ENCODE measurements at places on chromosomes 2 and 18. TPM values are rescaled to one million over a fixed set of nuclear protein-coding genes. Genes with fewer than 3 reads are reported as not detected.

ANKRD30B gene
- total RNA-seq: not detected

GALNT14 gene
- 7.0 TPM for total RNA-seq

DTNA gene
- 55.7 TPM for total RNA-seq

TTC21B gene
- total RNA-seq: 26.4 TPM

CD28 gene
- total RNA-seq: 0.21 TPM

MPP4 gene
- not detected for total RNA-seq

- DNase-seq: no peak
Observed at GRCh38 chr2:114642166-114642770, 199.8 kb downstream of the DPP10 start.

GRCh38 chr2:8239531-8240088 lies 442.2 kb upstream of the ID2 start:
- no peak for DNase-seq

- DNase-seq: peak; percentile 52
Observed at GRCh38 chr2:171159372-171160118, 1.1 kb downstream of the TLK1 start.

- DNase-seq: no peak
Observed at GRCh38 chr2:11797846-11798245, 51.4 kb downstream of the LPIN1 start.

GRCh38 chr2:163600801-163601200 lies 135.0 kb downstream of the FIGN start:
- no peak for DNase-seq

GRCh38 chr2:197310987-197311420 lies 424 bp upstream of the ANKRD44 start:
- DNase-seq: no peak

- DNase-seq: no peak
Observed at GRCh38 chr2:203756161-203756560, 49.7 kb downstream of the CD28 start.

DNA sequence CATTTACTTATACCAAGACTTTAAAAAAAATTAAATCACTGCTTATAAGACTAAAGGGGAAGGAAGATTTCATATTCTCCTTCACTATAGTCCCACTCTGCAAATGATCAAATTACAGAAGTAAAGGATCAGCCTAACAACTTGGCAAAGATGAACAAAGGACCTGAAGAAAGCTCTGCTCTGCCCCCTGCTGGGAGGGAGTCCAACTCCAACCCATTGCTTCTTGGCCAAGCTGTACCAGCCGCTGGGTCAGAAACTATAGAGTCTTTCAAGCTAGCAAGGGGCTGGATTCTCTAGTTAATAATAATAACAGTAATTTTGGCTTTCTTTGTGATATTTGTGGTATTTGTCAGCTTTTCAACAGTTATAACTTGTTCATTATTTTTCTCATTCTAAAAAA lies 927.0 kb upstream of the CRIM1 start:
- DNase-seq: no peak

GRCh38 chr2:175135177-175135576 lies 32.8 kb downstream of the ATF2 start:
- no peak for DNase-seq

- no peak for DNase-seq
Observed at GRCh38 chr2:197079832-197080555, 153.5 kb upstream of the PGAP1 start.

DNA sequence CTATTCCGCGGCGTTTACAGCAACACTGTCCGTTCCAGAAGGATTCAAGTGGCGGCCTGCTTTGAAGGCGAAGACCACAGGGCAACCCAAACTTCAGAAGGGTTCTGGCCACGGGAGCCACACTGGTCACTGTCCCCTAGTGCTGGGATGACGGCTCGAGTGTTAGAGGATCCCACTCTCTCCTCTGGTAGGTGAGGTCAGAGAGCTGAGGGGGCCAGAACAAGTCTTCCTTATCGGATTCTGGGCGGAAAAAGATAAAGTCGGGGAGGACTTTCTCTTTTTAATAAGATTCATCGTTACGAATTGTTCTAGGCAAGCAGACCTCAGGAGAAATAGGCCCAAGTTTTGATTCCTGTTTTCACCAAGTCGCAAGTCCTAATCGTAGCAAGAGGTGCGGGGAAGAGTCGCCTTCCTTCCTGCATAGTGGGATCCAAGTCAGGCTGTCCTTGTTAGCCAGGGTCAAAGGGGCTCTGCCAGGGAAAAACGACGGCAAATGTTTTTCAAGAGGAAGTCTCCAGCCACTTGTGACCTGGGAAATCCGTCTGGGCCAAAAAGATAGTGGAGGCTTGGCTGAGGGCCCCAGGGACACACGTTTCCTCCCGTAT lies 864 bp upstream of the MYL12A start:
- peak; percentile 50 for DNase-seq

- no peak for DNase-seq
Observed at GRCh38 chr2:151665959-151666358, 68.3 kb downstream of the NEB start.

GRCh38 chr2:177633910-177634294 lies 241.3 kb downstream of the AGPS start:
- no peak for DNase-seq

- DNase-seq: no peak
Observed at GRCh38 chr2:224241812-224242211, 160.1 kb downstream of the FAM124B start.

DNA sequence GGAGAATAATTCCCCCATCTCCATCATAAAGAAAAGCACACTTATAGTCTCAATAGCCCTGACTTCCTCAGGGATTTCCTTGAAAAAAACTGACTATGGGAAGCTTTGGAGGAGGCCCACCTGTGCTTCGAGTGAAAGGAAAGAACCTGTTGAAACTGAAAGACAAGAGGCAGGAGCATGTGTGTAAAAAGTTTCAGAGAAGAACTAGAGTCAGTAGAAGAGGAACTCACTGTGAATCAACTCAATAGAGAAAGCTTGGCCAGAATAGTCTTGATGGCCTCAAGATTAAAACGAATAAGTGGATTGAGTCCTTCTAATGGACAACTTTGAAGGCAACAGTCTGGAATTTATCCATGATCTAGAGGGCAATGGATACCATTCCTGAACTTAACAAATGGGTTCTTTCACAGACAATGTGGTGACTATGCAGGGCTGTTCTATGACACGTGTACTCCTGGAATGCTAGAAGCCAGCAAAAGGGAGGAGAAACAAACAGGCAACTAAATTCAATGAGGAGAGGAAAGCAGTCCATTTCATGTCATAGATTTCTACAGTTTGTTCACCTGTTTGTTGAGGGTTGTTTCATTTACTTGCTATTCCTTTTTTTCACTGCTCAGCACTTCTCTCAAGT lies 442.3 kb downstream of the GRB14 start:
- DNase-seq: no peak

DNA sequence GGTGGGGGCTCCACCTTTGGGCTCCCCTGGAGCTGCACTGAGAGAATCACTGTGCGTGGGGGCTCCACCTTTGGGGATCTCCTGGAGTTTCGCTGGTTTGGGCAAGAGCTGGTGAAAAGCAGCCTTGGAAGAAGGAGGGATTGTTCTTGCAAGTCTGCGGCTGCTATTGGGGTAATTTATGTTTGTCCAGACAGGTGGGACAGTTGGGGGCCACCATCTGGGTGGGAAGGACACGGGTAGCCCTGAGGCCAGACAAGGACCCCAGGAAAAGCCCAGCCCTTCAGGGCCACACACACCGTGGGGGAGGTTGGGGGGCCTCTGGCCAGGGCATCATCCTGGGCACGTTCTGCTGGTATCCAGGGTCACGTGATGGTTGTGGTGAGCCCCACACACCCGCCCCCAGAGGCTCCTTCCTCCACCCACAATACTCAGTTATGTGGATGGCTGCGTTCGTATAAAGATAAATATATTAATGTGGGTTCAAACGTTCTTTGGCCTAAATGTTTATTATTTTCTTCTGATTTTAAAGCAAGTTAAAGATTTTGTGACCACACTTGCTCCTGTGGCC lies 47.7 kb downstream of the TPO start:
- no peak for DNase-seq

- no peak for DNase-seq
Observed at GRCh38 chr2:66431846-66432587, 2.9 kb upstream of the MEIS1 start.

DNA sequence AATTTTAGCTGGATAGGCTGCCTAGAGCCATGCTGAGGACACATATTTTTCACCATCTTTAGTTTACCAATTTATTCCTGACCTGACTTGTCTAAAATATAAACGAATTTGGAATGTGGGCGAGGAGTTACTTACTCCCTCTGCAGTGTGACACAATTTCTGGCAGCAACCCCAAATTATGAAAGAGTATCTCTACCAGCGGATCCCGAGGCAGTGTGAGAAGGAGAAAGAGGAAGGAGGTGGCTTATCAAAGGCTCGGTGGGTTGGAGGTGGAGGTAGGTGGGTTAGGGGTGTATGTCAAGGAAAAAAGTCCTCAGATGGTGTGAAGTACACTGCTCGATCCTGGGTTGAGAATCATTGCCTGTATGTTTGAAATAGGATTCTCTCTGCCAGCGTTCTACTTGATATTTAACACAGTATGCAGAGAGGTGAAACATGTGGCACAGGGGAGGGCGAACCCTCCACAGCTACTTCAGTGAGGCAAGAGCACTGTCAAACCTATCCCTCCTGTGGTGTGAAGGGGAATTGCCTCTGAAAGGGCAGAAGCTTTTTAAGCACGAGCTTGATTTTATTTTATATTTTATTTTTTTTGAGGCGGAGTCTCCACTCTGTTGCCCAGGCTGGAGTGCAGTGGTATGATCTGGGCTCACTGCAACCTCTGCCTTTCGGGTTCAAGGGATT lies 76.0 kb downstream of the RFTN2 start:
- peak; percentile 51 for DNase-seq

- no peak for DNase-seq
Observed at GRCh38 chr2:105571445-105571987, 172.7 kb upstream of the FHL2 start.

DNA sequence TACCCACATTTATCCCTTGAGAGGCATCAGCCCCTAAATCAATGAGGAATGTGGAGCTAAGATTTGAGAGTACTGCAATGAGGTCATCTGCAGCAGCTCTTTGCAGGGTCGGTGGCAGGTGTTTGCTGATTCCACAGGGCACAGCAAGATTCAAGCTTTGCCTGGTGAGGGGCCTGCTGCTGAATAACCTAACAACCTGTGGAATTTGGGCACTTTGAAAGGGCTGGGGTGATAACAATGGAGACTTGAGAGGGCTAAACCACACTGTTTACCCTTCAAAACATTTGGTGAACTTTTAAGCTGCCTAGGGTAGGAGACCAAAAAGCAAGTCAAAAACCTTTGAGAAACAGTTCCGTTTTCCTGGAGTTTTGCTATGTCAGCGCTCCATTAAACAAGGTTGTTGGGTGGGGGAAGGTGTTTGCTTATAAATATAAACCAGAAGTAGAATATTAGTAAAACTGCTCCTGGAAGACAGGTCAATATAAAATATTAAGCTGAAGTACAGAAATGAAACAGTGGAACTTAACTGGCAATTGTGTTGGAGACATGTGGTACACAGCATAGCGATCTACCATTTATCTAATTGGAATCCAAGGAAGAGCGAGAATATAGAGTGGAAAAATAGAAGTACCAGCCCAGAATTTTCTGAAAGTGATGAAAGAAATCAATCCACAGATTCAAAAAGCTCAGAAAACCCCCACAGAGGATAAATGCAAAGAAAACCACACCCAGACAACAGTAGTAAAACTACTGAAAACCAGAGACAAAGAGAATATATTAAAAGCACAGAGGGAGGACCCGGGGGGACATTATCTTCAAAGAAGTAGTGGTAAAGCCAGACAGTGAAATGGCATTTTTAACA lies 15.7 kb downstream of the COPS8 start:
- no peak for DNase-seq

DNA sequence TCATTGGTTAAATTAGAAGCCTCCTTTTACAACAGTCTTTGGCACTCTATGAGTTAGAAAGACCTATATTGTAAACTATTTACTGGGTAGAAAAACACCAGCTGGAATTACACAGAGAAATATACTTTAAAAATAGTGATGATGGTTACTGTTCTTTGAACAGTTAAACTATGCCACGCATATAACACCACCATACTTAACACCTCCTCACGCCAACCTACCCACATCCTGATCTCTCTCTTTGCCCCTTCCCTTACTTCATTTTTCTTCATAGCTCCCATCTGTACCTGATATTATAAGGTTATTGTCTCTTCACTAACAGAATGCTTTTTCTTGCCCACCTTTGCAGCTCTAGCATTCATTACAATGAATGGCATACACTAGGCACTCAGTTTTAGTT lies 173.8 kb downstream of the DPP4 start:
- DNase-seq: no peak

DNA sequence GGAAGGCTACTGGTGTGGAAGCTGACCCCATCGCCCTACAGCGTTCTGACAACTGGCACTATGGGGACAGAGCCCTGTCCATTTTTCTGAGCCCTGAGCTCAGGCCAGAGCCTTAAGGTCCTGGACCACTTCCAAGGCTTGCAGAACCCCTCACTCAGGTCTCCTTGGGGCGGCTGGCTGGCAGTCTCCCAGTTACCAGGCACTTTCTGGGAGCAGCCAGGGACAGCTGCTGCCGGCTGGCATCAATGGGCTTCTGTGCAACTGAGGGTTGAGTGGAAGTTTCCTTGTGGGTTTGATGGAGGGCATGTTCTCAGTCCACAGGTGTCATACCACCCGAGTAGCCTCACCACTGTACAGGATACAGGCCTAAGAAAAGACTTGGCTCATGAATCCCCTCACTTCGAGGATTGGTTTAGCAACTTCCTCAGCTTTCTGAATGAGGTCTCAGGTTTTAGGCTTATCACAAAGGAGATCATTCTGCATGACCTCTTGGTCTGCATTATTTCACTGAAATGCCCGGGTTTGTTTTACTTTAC lies 27.4 kb upstream of the WIPF1 start:
- no peak for DNase-seq

- no peak for DNase-seq
Observed at GRCh38 chr18:51852681-51853080, 487.3 kb upstream of the DCC start.

- no peak for DNase-seq
Observed at GRCh38 chr2:231270221-231271114, 72.0 kb downstream of the ARMC9 start.

GRCh38 chr2:54570925-54571694 lies 115.0 kb downstream of the SPTBN1 start:
- no peak for DNase-seq

- no peak for DNase-seq
Observed at GRCh38 chr2:63875559-63876245, 34.0 kb downstream of the UGP2 start.

GRCh38 chr18:62617793-62618591 lies 95.2 kb downstream of the ZCCHC2 start:
- DNase-seq: no peak

DNA sequence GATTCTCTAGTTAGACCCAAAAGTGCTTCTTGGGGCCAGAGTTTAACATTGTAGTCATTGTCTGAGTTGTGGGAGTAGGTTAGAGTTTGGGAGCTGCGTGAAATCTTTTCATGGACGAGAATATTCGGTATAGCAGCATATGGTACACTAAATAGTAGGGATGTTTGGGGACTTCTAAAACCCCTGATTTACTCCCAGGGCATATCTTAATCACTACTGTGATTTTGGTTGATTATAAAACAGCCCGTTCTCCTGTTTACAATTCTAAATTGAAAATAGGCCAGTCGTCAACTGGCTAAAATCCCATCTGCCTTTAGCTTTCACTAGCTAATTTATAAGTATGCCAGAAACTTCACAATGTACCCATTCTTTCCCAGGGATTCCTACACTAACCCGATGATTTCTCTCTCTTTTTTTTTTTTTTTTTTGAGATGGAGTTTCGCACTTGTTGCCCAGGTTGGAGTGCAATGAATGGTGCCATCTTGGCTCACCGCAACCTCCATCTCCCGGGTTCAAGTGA lies 44.3 kb downstream of the MOB4 start:
- no peak for DNase-seq
